IPS DF 19.7 (cell line): ENCODE measurements at places on chromosomes 13 and 19.

DNA sequence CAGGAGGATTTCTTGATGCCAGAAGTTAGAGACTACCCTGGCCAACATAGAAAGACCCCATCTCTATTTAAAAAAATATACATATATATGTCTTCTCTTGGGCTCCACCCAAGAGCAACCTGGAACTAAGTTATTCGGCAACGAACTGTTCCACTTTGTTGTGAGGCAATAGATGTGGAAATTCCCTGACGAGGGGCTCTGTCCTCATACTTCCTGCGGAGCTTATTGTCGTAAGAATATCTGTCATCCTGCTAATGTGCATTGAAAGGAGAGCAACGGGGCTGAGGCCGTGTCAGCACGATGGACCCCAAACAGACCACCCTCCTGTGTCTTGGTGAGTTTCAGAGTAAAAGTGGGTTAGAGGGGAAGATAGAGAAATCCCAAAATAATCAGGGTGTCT, at the start of gene FCAR:
Gene FCAR (plus strand): TSS at position 246 of the 400 bp plus-strand sequence. CDS start 55 bp downstream, at position 301.
- no peak for DNase-seq

GRCh38 chr19:38266981-38267597, 2.7 kb downstream of the SPINT2 start:
- DNase-seq: no peak

- no peak for DNase-seq
Observed at GRCh38 chr13:24385902-24386301, 76.5 kb downstream of the C1QTNF9 start.

GRCh38 chr13:49302817-49303216, 55.1 kb downstream of the CDADC1 start:
- DNase-seq: no peak

DNA sequence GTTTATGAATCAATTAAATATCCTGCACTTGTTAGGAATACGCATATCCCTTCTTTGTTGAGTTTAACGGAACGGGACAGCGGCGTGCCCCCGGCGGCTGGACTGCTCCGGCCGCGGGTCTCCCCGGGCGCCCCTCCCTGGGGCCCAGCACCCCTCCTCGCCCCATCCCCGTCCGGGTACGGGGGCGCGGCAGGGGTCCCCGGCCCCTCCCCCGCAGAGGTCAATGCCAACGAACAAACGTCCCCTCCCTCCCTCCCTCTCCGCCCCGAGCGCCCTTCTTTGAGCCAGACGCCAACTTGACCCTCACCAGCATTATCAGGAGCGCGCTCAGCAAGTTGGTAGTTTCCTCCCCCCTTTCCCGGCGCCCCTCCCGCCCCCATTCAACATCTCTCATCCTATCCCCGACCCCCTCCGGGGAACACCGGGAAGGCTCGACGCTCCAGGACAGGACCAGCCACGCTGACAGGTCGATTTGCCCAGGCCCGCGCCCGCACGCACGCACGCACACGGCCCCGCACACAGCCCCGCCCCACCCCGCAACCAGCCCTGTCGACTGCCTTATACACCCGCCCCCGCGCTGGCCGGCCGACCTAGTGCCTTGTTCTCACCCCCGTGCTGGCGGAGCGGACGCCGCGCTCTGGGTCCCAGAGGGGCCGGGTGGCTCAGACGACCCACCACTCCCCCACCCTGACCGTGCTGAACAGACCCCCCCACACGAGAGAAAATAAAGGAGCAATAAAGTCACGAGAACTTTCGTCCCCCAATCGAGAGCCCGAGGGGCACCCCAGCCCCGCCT, 5.0 kb downstream of the LYL1 start:
- DNase-seq: no peak

GRCh38 chr13:74132776-74133656, 1.2 kb downstream of the KLF12 start:
- DNase-seq: no peak

GRCh38 chr19:48006762-48007161, 12.3 kb downstream of the ELSPBP1 start:
- DNase-seq: peak; percentile 5

DNA sequence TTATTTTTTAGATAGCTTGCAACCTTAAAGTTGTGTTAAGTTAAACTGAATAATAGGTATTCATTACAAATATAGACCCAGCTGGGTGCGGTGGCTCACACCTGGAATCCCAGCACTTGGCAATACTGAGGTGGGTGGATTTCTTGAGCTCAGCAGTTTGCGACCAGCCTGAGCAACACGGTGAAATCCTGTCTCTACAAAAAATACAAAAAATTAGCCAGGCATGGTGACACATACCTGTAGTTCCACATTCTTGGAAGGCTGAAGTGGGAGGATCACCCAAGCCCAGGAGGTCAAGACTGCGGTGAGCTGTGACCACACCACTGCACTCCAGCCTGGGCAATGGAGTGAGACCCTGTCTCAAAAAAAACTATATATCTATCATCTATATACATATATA, 386.5 kb downstream of the PCDH17 start:
- no peak for DNase-seq

GRCh38 chr13:42539670-42540069, 34.3 kb upstream of the TNFSF11 start:
- DNase-seq: peak; percentile 28

DNA sequence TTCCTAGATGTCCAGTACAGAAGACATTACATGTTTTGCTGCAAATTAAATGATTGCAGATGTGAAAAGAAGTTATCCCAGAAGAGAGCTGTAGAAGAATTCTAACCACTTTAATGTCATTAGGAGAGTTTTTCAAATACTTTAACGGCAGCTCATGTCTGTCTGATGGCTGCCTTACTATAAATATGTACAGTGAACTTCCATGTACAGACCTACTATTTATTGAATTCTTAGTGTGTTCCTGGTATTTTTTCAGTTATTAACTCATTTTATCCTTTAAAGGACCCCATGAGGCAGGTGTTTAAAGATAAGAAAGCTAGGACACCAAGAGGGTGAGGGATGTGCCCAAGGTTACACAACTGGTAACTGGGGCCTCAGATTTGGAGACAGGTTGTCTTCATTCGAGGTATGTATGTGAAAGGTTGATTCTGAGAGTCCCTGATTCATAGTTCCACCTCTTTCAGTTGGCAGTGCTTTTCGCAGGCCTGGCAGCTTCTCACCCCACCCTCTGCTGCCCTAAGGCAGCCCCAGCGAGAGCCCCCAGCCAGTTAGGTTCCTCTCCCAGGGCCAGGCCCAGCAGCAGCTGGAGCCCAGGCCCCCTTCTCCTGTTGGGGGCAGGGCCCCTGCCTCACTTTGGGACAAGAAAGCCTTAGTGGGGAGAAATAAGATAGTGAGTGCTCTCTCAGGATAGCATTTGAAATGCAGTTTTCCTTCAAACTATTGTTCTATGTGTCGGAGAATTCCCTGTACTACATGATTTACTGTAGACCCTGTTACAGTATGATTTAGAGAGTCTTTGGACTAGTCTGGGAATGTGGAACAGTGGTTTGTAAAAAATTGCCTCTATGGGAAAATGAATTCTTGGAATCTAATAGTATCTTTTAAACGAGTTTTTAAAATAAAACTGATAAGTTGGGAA, 67.7 kb upstream of the TEX29 start:
- no peak for DNase-seq

DNA sequence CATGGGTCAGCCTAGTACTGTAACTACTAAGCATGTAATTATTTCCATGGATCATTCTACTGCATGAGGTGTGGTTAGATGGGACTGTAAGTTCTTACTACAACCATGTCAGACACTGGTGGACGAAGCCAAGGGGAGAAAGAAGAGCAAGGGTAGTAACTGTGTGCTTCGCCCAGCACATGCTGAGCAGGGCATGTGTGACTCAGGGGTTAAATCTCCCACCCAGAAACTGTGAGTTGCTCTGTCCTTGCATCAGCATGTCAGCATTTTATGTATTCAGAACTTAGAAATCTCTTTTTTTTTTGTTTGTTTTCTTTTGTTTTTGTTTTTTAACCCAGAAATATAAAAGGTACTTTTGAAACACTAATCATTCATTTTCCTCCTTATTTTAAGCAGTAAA, 436.6 kb upstream of the KLF12 start:
- no peak for DNase-seq

- no peak for DNase-seq
Observed at GRCh38 chr19:33473653-33474305, 47.8 kb downstream of the PEPD start.

DNA sequence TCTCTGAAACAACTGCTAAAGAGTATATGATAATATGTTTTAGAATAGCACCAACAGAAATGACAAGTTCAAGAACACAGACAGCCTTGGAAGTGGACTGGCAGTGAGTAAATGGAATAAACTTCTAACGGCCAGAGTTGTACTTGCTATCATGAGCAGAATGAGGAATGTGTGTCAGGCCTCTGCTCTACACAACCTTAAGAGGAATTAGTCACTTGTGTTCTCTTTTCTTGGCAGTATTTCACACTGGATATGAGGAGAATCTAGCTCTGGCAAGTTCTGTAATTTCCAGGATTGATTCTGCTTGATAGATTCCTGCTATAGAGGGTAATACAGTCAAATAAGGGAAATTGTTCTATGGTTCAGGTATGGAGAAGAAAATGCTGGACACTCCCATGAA, 757.3 kb downstream of the EFNB2 start:
- DNase-seq: no peak

GRCh38 chr13:57558051-57558467, 73.5 kb upstream of the PCDH17 start:
- no peak for DNase-seq

DNA sequence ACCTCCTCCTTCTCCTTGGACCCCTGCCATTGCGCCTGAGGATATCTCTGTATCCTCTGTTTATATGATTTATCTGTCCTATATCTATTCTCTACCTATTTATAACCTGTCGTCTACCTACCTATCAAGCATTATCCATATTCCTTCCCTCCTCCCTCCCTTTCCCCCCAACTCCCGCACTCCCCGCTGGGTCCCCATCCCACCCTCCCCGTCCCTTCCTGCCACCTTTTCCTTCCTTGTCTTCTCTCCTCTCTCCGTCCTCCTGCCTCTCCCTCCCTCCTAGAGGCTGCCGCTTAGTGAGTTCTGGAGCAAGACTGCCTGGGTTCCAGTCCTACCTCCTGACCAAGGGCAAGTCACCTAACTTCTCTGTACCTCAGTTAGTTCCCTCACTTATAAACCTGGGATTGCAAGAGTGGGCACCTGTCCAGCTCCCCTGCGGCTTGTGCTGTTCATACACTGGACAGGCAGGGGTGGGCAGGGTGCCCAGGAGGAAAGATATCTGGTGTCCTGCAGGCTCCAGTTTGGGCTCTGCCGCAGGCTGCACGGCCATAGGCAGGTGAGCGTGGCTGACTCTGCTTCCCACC, 16.1 kb downstream of the TTYH1 start:
- no peak for DNase-seq

DNA sequence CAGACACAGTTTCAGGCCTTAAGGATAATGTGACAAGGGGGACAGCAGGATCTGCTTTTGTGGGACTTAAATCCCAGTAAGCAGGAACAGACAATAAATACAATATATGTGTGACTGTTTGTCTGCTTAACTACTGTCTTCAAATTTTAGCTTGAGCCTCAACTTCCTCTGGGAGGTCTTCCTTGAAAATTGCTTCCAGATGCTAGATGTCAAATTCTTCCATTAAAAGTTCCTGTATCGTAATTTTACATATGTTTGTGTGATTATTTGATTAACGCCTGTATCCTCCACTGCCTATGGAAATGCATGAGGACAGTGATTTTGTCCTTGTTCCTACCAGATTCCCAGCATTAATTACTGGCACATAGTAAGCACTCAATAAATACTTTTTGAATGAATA, 385.5 kb downstream of the NDFIP2 start:
- no peak for DNase-seq

DNA sequence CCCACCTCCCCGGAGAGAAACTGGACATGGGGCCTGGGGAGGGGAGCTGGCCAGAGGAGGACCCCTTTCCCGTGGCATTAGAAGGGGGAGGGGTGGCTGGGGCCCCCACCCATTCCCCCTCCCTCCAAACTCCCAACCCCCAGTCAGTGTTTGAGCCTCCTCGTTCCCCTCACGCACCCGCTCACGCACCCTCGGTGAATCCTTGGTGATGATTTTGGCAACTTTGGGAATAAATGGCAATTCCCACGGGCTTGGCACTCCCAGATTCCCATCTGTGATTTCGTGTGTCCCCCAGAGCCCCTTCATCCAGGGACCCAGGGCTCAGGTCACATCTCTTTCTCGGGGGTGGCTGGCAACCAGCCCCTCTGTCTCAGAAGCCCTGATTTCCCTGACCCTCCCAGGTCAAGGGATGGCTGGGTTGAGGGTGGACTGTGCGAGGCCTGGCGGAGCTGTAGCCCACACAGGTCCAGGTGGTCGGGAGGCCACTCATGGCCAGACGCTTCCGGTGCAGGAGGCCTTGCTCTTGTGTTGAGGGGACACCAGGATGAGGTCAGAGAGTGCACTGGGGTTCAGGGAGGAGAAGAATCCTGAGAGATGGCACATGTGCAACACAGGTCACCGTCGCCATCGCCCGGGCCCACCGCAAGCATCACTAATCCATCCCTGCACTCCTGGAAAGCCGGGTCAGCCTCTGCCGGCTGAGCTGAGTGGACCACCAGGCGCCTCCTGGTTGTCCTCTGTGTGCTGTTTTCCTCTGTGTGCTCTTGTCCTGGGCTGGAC, 20.7 kb downstream of the EPN1 start:
- DNase-seq: no peak

DNA sequence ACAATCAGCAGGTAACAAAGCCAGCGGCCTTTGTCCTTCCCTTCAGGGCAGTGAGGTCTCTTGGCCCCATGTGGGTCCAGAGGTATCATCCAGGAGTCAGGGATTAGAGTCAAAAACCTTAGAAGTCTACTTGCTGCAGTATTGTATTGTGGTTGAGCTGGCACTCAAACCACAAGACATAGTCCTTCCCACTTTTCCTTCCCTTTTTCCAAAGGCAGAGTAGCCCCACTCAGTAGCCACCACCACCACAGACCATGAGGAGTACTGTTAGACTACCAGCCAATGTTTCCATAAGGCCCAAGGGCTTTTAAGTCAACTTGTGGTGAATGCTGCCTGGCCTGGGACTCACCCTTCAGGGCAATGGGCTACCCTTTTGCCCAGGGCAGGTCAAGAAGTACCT, 27.1 kb upstream of the CCNA1 start:
- DNase-seq: no peak

DNA sequence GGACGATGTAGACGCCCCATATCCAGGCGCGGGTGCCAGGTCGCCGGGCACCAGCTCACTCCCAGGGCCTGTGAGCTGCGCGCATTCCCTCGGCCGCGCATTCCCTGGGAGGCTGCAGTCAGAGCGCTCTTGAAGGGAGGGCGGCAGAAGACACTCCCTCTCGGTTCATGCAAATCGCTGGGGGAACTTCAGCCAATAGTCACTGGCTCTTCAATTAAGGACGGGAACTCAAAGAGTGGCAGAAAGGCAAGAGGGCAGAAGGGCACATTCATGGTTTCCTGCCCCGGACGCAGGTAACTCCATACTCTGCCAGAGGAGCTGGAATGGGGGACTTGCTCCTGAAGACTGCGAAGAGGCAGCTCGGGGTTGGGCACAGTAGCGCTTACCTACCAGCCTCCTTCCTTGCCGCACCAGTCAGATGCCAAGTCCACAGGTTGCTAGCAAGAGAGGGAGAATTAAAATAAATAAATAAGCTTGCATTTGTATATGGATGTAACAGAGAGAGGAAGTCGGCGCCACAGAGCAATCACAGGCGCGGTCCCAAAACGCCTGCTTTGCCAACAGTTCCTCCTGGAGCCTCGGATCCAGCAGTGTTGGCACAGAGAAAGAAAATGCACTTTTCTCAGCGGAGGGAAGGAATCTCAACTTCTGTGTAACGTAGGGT, 459 bp downstream of the PCDH20 start:
- peak; percentile 80 for DNase-seq
